Tongue (tissue), 3 donors: ENCODE measurements at places on chromosomes 11 and 22.

GRCh38 chr11:134662629-134663360 is 250.8 kb upstream of the B3GAT1 start:
- no peak for DNase-seq

- DNase-seq: no peak
Observed at GRCh38 chr11:57095417-57095816, 86.3 kb upstream of the LRRC55 start.

- no peak for DNase-seq
Observed at GRCh38 chr11:125694951-125695350, 14.3 kb upstream of the ACRV1 start.

DNA sequence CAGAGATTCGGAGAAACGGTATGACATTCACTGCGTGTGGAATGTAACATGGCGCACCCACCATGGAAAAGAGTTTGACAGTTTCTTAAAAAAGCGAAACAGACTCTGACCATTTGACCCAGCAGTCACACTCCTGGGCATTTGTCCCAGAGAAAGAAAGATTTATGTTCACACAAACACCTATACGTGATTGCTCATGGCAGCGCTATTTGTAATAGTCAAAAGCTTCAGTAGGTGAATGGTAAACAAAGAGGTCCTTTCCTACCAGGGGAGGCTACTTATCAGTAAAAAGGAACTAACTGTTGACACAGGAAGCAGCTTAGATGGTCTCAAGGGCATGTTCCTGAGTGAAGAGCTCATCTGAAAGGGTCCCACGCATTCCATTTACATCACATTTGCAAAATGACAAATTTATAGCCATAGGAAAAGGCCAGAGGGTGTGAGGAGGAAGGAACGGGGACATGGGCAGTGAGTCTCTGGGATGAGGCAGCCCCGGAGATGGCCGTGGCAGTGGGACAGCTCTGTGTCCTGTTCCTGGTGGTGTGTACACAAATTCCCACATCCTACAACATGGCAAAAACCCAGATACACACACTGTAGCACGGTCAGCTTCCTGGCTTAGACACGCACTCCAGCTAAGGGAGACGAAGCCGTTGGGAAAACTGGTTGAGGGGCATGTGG is 14.6 kb upstream of the KRTAP5-6 start:
- DNase-seq: no peak

GRCh38 chr11:48169717-48170116 is 46.9 kb upstream of the OR4B1 start:
- peak; percentile 12 for DNase-seq

DNA sequence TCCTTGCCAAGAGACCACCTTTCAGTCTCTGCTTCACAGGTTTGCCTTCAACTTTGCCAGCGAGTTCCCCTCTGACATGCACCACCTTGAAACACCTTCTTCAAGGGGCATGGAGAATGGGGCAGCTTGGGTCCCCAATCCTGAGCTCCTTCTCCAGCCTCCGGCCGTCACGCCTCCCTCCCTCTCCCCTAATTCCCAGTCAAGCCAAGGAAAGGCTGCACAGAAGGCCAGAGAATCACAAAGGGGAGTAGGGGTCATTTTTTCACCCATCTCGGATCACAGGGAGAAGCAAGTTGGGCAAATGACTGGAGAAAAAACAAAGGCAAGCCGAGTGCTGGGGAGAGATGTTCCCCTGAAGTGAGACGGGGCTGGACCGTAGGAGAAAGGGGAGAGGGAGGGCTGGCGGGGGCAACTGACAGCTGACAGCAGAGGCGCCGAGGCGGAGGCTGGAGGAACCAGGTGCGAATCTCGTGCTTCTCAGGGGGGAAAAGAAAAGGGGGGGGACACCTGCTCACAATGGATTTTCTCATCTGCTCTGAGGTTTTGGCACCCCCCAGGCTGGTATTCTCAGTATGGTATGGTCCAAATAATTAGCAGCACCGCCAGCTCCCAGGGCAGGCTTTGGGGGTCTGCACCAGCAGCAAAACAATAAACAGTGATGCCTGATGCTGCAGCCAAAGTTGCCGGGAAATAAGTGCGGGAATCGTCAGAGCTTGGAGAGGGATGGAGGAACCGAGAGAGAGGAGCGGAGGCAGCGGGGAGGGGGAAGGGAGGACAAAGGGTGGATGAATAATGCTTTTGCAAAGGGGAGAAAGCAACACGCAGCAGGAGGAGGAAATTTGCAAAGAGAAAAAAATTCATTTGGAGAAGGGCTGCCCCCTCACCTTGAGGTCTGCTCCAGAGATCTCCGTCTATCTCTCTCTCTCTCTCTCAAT is 644 bp downstream of the YPEL4 start:
- DNase-seq: peak; percentile 47

- no peak for DNase-seq
Observed at GRCh38 chr11:132988411-132988810, 543.9 kb downstream of the OPCML start.

- no peak for DNase-seq
Observed at GRCh38 chr11:102924851-102925380, 30.6 kb downstream of the MMP13 start.

DNA sequence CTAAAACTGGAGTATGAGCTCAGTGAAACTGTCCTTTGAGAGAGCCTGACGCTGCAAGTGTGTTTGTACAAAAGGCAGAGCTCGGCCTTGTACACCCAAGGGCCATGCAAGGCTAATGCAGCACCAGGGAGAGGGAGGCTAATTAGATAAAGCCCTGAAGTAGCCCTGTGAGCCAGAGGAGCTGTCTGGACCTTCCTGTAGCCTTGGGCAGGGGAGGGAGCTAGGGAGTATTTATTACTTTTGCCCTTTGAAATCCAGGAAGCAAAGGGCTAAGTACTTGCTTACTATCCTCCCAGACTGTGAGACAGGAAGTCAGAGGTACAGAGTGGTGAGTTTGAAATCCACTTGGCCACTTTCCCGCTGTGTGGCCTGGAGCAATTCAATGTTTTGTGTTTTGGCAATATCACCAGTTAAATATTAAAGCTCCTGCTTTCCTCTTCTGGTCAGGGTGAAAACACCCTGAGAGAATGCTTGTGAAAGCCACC is 10.2 kb upstream of the LDHA start:
- peak; percentile 63 for DNase-seq

DNA sequence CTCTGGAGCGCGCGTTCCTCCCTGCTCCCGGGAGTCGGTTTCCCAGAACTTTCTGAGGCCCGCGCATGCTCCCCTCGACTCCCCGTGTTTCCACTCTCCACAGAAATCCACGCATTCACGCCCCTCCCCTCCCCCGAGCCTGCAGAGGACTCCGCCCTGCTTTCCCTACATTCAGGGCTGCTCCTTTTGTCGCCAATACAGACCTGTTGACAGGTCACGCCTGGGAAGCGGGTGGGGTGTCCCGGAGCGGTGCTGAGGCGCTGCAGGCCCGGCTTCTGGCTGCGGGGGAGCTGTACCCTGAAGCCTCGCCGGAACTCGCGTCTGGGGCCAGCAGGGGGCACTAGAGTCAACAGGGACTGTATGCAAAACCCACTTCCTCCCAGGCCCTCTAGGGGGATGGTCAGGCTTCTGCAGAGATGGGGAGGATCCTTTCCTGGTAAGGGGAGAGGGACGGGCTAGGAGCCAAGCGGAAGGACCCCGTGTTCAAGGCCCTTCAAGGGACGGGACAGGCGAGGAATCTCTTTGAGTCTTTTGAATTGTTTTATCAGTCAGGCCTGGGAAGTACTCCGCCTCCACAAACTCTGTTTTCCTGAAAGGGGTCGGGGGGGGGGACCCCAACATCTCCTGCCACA is at the start of gene PRAME:
Gene PRAME, minus strand, starts transcription at position 294 of the 632 bp plus-strand sequence. CDS start 2,433 bp downstream, outside the sequence.
- peak; percentile 32 for DNase-seq
